ENCODE measurements at places on chromosomes 3 and 15.

GRCh38 chr3:129517516-129517915 lies 10.9 kb upstream of the RHO start:
- DNase-seq = no peak

- DNase-seq = no peak
Observed at GRCh38 chr3:120693439-120694171, 11.6 kb upstream of the HGD start.

- no peak for DNase-seq
Observed at GRCh38 chr15:85013785-85014184, 32.1 kb downstream of the PDE8A start.

DNA sequence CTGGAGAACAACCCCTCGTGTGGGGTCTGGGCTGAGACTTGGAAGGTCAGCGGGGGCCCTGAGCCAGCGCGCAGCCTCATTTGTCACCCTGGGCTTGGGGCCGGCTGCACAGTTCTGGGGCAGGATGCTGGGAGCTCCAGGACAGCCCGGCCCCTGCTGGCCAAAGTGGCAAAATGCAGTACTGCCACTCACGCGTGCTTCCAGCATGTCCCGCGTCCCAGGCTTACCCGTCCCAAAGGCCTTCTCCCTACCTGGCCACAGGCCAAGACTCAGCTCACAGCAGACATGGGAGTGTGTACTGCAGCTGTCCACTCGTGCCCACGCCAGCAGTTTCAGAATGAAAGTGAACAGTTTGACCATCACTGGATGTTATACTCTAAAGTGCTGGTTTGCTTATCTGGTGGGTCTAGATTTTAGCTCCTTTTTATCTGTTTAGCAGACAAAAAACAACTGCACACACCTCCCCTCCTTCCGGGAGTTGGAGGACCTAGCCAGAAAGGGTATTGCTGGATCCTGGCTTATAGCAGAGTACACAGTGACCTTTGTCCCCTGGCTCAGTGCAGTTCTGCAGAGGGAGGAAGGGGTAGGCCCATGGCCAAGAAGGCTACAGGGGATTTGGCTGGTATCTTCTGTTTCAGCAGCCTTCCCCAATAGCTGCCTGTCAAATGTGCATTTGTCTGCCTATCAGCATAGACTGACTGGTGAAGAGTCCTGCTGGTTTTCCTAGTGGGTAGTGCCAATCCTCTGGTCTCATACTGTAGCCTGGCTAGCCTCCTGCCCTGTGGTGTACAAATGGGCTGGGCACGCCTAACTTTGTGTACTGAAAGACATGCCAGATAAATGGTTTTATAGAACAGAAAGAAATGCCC lies 23.2 kb upstream of the IP6K2 start:
- peak; percentile 48 for DNase-seq

GRCh38 chr15:50906954-50907600 lies 1.4 kb upstream of the AP4E1 start:
- peak; percentile 80 for DNase-seq

DNA sequence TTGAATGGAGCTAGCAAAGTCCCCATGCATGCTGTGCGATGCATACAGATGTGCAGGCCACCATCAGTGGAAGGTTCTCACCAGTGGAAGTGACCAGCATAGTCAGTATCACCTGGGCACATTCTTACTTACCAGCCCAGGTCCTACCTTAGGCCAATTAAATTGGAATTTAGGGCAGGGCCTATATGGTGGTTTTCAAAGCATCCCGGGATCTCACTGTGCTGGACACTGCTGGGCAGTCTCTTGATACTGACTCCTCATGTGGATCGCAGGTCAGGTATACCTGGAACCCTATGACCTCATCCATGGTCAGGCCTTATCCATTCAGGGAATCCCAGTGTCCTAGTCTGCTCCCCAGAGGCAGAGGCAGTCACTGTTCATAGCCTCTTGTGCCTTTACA lies 336.6 kb upstream of the NR2E3 start:
- DNase-seq = no peak

- DNase-seq = peak; percentile 89
Observed at GRCh38 chr3:16319307-16319706, 54.3 kb downstream of the OXNAD1 start.

DNA sequence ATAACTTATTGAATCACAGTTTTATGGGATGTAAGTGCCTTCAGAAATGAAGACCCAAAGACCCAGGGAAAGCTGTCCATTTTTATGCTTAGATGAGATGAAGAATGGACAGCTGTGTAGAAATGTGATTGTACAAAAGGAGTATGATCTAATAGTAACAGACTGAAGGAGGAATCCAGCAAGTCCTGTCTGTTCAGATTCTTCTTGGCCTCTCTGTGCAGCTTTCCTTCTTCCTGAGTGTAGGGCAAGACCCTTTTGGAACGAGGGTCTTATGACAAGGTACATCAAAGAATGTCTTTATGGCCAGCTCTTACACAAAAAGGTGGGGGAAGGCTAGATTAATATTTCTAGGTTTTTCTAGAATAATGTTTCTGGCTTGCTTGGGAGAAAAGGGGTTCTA lies 1.4 kb upstream of the KIF23 start:
- DNase-seq = no peak

DNA sequence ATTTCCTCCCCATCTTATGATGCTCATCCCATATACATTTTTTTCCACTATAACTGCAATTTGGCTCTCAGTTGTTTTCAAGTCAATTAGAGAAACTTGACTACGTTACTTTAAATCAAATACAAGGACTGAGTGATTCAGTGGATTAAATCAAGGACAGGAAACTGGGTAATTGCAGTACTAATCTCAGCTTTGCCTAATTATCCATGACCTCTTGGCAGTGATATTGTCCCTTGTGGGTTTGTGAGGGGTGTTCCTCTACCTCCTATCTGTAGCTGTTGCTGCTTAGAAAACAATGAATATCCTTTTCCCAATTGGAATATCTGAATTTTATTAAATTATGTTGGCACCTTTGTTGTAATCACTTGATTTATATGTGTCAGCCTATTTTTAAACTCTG lies 79.4 kb downstream of the ZPLD1 start:
- DNase-seq = no peak
